ENCODE measurements at places on chromosomes 6 and 20.

GRCh38 chr6:31143148-31143547 is 4.3 kb upstream of the PSORS1C2 start:
- no peak for DNase-seq

- DNase-seq, result peak; percentile 87
Observed at GRCh38 chr20:25090492-25091429, 8.8 kb upstream of the VSX1 start.

- DNase-seq, result no peak
Observed at GRCh38 chr6:111086685-111087084, 618 bp upstream of the SLC16A10 start.

DNA sequence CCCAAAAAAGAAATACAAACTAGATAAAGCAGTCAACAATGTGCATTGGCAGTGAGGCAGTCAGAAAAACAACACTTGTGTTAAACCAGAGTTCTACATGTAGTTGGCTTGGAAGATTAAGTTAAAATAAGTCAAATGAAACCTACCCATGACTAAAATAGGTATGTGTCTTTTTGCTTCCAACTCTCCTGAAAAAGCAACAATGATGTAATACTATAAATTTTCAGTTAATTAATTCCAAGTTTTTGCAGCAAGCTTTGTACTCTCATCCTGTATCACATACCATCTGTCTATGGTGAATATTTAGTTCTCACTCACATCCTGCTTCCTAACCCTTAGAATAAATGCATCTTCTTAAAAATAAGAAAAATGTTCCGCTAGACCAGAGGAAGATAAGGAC is 261.5 kb downstream of the KIF16B start:
- no peak for DNase-seq

GRCh38 chr6:11810854-11811643 is 32.4 kb upstream of the ADTRP start:
- no peak for DNase-seq

GRCh38 chr20:64140061-64140931 is 24.0 kb upstream of the MYT1 start:
- DNase-seq, result no peak

- DNase-seq, result peak; percentile 35
Observed at GRCh38 chr6:73451223-73452106, 632 bp downstream of the CGAS start.

Data from T-helper 2 cell (primary cell).